Thyroid gland (tissue), 4 donors: ENCODE measurements at places on chromosomes 16 and 17. TPM values are rescaled to one million over a fixed set of nuclear protein-coding genes. Genes with fewer than 3 reads are reported as not detected.

DNA sequence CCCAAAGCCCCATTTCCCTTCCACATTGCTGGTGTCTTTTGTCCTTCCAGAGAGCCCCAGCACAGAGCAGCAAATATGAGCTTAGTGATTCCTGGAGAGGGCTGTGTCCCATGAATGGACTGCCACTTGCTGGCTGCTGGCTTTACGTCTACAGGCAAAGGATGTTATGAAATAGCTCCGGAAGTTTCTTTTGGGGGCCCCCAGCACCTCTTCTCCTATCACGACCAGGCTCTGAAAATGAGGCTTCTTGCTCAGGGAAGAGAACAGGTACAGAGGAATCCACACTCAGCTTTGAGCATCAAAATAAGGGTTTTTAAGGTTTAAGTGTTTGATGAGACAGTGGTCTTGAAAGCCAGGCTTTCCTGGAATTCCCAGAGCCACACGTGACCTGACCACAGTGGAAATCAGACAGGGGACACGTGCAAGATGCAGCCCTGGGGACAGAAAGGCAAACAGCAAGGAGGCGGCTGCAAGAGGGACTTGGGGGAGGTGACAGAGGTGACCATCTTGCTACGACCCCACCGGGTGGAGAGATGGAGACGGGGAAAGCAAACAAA is 58.1 kb downstream of the ZDHHC7 start:
- peaks cover 7% of the 10 kb centered on the region for H3K4me1 ChIP-seq
- no peaks in the 10 kb centered on the region for H3K27me3 ChIP-seq
- no peaks in the 10 kb centered on the region for H3K36me3 ChIP-seq
- DNase-seq = no peak
- H3K4me3 ChIP-seq = no peak overlapping the region

GRCh38 chr16:68319185-68319908 is 8.5 kb downstream of the PRMT7 start:
- no peak overlapping the region for H3K27ac ChIP-seq
- no peaks in the 10 kb centered on the region for H3K4me1 ChIP-seq
- no peak for DNase-seq
- H3K4me3 ChIP-seq = no peak overlapping the region

DNA sequence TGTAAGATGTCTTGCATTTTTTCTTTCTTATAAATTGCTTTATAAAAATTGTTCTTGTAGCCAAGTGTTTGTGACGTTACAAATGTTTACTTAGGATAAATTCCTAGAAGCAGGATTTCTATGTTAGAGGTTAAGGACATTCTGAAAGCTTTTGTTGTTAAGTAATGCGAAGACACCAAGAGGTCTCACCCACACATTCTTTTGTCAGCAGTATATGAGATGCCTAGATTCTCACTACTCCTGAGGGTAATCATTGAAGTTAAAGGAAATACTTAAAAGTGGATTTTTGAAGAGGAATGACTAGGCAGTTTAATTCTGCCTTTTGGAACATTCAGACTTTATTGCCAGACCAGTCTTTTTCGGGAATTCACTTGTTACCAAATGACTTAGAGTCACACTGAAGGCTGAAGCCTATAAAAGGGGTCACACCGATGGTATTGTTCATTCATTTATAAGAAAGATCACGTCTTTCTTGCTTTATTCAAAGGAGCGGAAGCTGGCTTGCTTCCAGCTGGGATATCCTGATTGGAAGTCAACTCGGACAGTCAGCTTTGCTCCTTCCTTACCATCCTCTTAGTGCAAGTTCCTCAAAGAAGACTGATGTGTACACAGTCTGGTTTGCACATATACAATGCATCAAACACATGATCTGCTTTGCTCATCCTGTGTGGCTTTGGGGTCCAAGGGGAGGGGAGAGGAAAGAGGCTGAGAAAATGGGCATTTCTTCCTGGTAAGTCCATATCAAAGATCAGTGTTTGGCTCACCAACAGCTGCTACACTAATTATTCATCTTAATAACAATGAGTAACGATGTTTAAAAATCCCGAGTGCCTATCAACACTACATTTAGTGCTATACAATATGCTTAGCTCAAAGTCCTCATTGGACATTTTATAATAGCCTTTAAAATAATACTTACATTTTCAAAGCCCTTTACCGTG is 160.0 kb downstream of the MAP2K6 start:
- H3K36me3 ChIP-seq = no peaks in the 10 kb centered on the region
- peak overlapping the region; percentile 93 for H3K27ac ChIP-seq
- H3K27me3 ChIP-seq = no peaks in the 10 kb centered on the region
- no peak for DNase-seq

GRCh38 chr17:60525328-60525684 is 736 bp downstream of the APPBP2 start:
- no peaks in the 10 kb centered on the region for H3K36me3 ChIP-seq
- H3K27me3 ChIP-seq = no peaks in the 10 kb centered on the region
- peak overlapping the region; percentile 55 for H3K4me3 ChIP-seq
- H3K27ac ChIP-seq = peak overlapping the region; percentile 99
- peaks cover 18% of the 10 kb centered on the region for H3K4me1 ChIP-seq

GRCh38 chr17:45137561-45138305 is 2.2 kb downstream of the ACBD4 start:
- peaks cover 12% of the 10 kb centered on the region for H3K4me1 ChIP-seq
- no peak overlapping the region for H3K4me3 ChIP-seq
- no peak for DNase-seq
- H3K27ac ChIP-seq = no peak overlapping the region
- no peaks in the 10 kb centered on the region for H3K27me3 ChIP-seq

DNA sequence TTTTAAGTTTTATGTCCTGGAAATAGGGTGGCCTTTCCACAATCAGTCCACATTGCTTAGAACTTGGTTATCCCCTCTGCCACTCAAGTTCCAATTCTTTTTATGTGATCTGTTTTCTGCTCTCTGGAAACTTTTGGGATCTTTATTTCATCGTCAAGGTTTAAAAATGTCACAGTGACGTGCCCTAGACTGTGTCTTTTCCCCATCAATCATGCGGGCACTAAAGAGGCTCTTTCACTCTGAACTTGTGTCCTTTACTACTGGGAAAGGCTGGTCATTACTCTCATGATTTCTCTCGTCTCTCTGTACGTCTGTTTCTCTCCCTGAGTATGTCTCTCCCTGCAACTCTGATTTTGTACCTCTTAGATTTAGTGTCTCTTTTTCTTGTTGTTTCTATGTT is 189.8 kb upstream of the AXIN2 start:
- no peak overlapping the region for H3K4me3 ChIP-seq
- peak overlapping the region; percentile 74 for H3K27ac ChIP-seq
- H3K36me3 ChIP-seq = no peaks in the 10 kb centered on the region
- DNase-seq = no peak

DNA sequence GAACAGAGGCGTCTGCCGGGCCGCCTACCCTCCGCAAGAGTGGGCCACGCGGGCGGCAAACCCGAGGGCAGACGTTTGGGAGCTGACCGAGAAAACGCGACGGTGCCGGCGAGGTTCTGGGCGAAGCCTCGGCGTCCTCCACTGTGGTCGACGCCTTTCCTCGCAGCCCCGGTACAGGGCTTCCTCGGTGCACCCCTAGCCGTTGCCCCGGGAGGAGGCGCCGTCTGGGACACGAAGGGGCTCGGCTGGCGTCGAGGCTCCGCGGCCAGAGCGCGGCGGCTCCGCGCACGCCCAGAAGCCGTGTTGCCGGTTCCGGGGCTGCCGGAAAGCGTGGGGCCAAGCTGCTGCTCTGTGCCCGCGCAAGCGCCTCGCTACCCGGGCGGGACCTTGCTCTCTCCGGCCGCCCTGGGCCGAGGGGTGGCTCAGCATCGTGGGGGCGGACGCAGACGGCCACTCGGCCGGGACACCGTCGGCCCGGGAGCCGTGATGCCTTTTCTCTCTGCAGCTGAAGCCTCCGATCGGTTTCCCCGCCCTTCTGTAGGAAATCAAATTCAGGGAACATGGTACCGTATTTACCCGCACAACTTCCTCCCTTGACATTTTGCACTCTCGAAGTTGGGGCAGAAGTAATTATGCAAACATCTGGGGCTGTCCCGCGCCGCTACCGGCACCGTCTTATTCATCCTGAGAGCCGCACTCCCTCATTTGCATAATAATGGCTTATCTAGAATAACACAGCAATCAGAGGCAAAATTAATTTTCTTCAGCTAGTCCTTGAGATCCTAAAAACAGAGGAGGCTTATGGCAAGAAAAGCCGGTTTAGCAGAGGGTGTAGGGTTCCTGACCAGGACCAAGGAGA is 7.3 kb upstream of the CBX8 start:
- H3K36me3 ChIP-seq = no peaks in the 10 kb centered on the region
- no peak overlapping the region for H3K27ac ChIP-seq
- peaks cover 38% of the 10 kb centered on the region for H3K4me1 ChIP-seq
- DNase-seq = no peak

- DNase-seq = peak; percentile 74
- no peaks in the 10 kb centered on the region for H3K27me3 ChIP-seq
- peak overlapping the region; percentile 82 for H3K27ac ChIP-seq
Observed at GRCh38 chr17:16419074-16419928, 3.9 kb downstream of the TRPV2 start.

Gene TBC1D3K
- total RNA-seq = not detected

Gene PRAC2
- not detected for total RNA-seq

Gene C1QL1
- total RNA-seq = not detected

Gene EPX
- total RNA-seq = not detected

Gene SPIRE2
- 10.9 TPM for total RNA-seq

Gene KIF2B
- not detected for total RNA-seq
